Activated T-helper 2 cell treated with anti-CD3 and anti-CD28 coated beads, Interferon-gamma antibody, Interleukin-2, Interleukin-4, amounts not matched to agents 10 μg/mL and 5 μg/mL and 100 μg/mL, durations not matched to agents 14 hours and 24 hours and 36 hours (primary cell): ENCODE measurements at places on chromosomes 5 and 9.

DNA sequence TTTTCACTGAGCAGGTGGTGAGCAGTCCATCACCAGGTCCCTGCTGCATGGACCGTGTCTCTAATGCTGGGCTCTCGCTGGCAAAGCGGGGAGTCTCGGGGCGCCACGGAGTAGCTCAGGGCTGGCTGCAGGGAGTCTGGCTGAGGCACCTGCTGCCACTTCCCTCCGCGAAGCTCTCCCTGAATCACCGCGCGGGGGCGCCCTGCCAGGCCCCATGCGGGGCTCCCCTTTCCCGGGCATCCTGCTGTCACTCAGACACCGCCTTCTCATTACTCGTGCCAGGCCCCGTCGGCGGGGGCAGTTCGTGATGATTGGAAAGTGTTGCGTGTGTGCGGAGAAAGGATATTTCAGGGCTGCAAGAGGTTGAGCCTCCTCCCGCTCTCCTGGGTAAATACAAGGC is 335.8 kb downstream of the IRX2 start:
- DNase-seq = no peak

- no peak for DNase-seq
Measured at GRCh38 chr9:8686516-8686915, 886.9 kb upstream of the DMAC1 start.

DNA sequence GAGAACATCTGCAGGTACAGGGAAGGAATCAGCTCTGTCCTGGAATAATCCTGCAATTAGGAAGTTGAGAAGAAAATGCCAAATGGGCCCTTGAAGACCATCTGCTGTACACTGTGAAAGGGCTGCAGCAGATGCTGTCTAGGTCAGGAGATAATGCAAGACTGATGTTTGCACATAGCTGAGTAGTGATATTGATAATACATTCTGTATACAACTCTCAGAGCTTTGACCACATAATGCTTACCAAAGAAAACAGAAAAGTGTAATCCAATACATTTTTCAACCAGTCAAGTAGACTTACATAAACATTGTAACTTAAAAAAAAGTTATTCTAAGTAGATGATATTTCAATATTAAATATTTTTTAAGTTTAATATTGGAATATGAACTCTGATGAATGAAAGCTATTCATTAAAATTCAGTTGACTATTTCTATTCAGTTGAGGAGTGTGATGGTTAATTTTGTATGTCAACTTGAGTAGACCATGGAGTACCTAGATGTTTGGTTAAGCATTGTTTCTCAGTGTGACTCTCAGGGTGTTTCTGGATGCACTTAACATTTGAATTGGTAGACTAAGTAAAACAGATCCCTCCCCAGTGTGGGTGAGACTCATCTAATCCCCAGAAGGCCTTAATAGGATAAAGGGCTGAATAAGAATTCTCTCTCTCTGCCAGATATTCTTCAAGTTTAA is 380.1 kb upstream of the PRR16 start:
- DNase-seq = no peak

DNA sequence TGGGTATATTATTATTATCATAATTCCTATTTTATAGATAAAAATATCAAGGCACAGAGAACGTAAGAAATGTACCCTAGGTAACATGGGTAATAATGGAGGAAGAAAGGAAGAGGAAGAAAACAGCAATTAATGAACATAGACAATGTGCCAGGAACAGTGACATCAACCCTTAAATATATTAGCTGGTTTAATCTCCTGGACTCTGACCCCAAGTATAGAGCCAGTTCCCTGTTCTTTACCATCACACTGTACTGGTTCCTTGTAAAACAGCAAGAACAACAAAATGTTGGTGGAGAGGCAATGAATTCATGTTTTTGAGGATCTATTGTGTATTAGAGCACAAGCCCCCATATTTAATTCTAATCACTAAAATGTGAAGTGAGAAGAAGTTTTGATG is 192.1 kb downstream of the SMC2 start:
- no peak for DNase-seq

- peak; percentile 14 for DNase-seq
Measured at GRCh38 chr9:134738869-134739659, 97.5 kb downstream of the COL5A1 start.

GRCh38 chr5:124889486-124889825 is 143.0 kb upstream of the ZNF608 start:
- no peak for DNase-seq

DNA sequence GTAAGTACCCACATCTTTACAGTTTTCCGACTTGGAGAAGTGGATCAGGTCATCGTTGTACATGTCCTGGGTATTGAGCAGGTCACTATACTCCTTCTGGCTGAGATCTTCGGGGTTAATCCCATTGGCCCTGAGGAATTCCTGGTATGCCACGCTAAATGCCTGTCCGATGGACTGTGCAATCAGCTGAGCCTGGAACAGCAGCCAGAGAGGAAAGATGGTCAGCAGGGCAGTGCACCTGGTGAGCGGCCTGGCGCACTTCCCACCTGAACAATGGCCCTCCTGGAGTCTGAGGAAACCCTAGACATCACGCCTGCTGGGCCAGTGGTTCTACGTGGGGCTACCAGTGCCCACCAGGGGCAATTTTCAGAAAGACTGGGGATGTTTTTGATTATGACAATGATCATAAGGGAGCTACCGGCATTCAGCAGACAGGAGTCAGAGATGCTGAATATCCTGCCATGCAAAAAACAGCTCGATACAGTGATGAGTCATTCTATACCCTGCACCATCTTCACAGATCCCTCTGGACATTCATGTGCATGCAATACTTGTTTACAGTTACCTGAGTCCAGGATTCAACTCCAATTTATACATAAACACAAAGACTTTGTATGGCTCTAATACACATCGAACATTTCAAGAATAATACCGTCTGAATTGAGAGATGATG is 127.2 kb downstream of the ENTREP1 start:
- DNase-seq = no peak

- DNase-seq = no peak
Measured at GRCh38 chr5:163433271-163433670, 4.1 kb upstream of the CCNG1 start.

- DNase-seq = no peak
Measured at GRCh38 chr9:129627556-129628440, 1.8 kb downstream of the NTMT1 start.

DNA sequence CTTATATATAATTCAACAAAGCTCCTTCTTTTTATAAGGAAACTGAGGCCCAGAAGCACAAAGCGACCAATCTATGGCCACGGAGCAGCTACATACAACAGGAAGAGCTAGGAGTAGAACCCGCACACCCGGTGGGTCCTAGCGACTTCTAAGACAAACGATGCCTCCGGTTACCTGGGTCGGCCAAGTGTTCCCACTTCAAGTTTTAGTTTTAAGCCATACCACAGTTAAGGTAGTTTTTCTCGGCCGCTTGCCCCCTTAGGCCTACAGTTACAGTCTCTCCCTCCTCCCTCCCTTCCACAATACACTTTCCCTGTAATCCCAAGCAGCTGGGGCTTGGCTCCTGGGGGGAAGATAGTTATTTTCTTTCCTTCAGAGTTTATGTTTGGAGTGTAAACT is 533 bp downstream of the SREK1IP1 start:
- DNase-seq = no peak

GRCh38 chr9:133238272-133238850 is 29.3 kb upstream of the OBP2B start:
- DNase-seq = peak; percentile 32

DNA sequence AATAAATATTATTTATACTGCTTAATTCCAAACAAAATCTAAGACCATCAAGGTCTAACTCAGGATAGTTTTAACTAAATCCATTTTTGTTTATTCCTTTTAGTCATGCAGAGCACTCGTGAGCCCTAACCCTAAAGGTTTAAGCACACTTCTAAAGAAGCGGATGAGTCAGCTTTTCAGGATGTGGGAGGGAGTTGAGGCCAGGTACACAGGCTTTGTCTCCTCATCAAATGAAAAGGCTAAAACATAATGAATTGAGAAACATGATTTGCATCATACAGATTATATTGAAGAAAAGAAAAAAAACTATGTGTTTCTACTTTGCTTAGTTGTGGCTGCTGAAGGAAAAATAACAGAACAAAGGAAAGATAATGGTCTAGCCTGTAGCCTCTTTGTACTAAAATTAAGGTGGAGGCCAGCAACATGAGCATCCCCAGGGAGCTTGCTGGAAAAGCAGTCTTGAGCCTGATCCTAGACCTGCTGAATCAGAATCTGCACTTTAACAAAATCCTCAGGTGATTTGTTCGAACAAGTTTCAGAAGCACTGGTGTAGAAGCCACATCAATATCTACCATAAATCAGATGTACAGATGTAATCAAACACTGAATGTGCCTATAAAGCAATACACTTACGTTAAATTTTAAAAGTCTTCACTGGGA is 21.1 kb upstream of the ISCA1 start:
- DNase-seq = peak; percentile 26

DNA sequence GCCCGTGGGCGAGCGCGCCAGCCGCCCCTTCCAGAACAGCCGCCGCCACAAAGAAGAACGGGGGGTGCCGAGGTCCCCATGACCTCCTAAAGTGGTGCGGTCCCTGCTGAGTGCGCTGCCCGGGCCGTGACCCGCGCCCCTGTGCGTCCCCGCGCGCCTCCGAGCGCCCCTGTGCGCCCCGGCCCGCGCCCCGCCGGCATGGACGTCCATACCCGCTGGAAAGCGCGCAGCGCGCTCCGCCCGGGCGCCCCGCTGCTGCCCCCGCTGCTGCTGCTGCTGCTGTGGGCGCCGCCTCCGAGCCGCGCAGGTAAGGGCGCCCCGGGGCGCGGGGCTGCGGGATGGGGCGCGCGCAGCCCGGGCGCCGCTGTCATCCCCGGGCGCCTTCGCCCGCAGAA is 384 bp downstream of the COL5A1 start:
- DNase-seq = no peak

- DNase-seq = no peak
Measured at GRCh38 chr5:9009931-9010651, 535.8 kb downstream of the SEMA5A start.
